Right renal pelvis (tissue), 4 donors: ENCODE measurements at places on chromosomes 12 and 14. TPM values are rescaled to one million over a fixed set of nuclear protein-coding genes. Genes with fewer than 3 reads are reported as not detected.

GRCh38 chr14:50529288-50530179, 2.8 kb downstream of the MAP4K5 start:
- no peak for DNase-seq

DNA sequence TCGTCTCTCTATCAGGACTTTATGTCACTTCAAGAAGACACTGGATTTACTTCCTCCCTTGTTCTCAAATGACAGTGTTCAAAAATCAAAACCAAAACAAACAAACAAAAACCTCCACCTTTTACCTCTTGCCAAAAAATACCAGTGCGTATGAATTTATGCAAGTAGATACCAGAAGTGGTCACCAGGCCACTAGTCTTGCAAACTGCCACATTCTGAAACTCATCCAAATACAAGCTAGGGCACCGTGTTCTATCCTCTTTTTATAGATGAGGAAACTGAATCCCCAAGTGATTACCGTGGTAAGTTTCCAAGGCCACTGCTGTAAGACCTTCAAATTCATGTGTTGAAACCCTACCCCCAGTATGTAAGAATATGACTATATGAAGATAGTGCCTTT, 343.9 kb upstream of the KITLG start:
- no peak for DNase-seq

GRCh38 chr12:62588916-62589315, 122.3 kb downstream of the MON2 start:
- no peak for DNase-seq

GRCh38 chr12:108356835-108357806, 18.0 kb upstream of the CMKLR1 start:
- no peak for DNase-seq

DNA sequence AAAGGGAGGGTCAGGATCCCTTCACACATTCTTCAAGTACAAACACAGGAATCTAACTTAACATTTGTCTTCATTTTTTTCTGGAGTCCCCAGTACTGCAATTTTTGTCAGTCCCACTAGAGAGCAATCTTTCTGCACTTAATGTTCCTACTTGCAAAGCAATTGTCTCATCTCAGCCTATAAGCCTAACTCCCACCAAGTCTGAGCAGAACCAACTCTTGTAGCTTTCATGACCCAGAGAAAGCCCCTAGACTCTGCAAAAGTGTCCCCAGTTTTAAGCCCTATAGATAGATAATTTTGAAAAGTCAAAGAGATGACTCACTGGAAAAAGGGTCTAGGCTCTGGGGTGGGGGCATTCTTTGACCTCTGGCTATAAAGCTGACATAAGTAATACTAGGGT, 1.8 kb upstream of the ZBTB39 start:
- no peak for DNase-seq

GRCh38 chr14:36339816-36340215, 19.4 kb upstream of the MBIP start:
- DNase-seq, result no peak

- no peak for DNase-seq
Observed at GRCh38 chr14:87992346-87992717, 650 bp downstream of the GALC start.

DNA sequence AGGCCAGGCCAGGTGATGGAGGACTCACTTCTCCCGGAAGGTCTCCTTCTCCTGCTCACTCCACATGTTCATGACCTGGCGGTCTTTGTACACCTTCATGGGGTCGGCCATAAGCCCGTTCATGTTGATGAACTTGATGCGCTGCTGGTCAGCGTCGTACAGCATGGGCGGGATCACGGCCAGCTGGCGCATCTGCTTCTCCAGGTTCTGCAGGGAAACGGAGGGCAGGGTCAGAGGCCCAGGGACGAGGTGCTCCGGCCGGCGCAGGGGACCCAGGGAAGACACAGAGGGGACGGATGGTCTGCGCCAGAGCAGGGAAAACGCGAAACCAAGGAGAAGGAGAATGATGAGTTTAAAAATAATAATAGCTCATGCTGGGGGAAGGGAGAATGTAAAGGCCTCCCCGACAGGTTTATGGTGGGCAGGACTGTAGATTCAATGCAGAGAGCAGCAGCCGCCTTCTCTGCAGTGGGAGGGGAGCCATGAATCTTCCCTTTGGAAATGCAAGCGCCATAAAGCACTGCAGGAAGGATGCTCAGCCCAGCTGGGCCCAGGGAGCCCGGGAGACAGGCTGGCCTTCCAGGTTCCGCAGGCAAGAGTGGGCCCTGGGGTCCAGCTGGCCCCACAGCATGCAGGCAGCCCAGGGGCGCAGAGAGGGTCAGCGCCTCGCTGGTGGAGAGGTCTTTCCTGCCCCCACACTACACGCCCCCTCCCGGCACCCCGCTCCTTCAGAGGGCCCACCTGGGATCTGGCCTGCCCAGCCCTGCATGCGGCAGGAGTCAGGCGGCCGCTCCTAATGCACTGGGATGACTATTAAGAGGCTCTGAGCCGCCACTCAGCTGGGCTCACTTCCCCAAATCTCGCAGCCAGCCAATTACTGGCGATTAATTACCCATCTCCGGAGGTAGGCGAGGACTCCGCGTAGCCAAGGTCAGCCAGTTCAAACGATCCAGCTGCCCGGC, 132.0 kb downstream of the RFLNA start:
- no peak for DNase-seq

DNA sequence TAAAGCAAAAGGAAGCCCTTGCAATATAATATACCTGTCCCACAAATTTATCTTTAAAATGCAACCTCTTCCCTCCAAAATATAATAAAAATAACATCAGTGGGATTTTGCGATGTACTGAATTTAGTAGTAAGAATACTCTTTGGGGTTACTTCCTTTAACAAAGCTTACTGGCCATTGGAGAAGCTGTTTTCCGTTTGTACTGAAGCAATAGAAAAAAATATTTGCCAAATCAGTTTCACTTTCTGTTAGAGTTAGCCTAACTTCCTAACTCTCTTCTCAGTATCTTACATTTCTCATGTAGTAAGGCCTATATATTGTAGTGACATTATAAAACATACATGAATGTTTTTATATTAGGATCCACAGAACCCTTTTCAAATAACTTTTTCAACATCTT, 3.7 kb downstream of the MAX start:
- no peak for DNase-seq

GRCh38 chr14:48710133-48710532, 876.0 kb downstream of the RPS29 start:
- no peak for DNase-seq

DNA sequence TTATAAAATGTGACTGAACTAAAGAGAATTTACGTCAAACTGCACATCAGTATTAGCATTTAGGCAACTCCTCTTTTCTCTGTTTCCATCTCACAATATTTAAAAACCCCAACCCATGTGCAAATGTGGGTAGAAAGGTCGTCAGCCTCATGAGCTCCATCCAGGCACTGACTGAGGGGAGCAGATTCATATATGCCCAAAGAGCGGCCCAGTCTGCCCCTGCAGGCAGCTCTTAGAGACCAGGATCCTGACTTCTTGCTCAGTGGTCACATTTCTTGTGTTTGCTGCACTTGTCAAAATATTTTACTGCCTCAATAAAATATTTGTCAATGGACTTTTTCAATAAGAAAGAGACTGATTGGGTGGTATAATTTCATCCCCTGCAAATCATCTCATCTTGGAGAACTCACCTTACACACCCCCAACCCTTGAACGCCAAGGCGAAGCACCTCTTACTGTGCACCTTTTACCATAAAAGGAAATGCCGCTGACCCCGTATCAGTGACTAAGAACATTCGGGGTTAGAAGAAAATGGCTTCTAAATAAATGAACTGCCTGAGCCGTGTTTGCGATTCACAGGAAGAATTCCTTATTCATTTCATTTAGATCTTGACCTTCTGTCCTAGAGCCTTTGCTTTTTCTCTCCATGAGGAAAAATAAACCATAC, 418.8 kb downstream of the BCL11B start:
- no peak for DNase-seq

DNA sequence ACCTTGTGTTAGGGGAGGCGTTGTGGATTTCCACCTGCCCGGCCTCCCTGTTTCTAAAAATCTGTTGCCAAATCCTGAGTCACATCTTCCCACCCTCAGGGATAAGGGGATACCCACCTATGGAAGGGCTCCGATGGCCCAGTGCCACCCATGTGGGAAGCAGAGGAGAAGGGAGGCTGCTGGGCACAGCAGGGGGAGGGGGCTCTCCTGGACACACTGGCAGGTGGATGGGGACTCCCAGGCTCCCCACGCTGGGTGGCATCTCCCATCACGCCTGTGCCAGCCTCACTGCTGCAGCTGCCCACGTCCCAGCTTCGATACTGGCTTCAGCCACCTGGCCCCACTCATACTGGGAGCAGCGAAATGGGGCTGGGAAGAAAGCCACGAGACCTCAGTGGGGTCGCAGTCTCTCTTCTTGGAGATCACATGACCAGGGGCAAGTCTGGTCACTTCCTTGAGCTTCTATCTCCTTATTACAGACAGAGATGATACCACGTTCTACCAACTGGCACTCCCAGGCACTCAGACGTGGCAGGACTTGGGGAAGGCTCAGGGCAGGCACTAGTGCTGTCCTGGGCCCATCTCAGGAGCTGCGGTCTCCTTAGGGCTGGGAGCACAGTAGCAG, 72.2 kb downstream of the PITPNM2 start:
- DNase-seq, result no peak

DNA sequence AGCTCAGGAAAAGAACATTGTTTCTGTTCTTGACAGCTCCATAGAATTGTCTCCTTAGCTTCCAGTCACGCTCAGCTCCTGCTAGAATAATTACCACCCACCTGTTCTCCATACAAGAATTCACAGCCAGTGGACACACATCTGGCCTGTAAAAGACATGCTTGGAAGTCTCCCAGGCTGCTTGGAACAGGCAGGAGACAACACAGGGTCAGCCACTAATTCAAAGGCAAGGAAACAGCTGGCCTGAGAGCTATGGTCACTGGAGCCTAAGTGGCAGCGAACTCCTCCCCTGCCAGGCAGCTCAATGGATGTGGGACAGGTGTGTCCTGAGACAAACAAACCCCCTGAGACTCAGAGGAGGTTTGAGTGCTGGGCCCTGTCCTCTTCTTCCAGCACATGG, 22.9 kb upstream of the LTBP2 start:
- no peak for DNase-seq

GRCh38 chr14:99552572-99553216, 51.3 kb downstream of the CCDC85C start:
- DNase-seq, result no peak

DNA sequence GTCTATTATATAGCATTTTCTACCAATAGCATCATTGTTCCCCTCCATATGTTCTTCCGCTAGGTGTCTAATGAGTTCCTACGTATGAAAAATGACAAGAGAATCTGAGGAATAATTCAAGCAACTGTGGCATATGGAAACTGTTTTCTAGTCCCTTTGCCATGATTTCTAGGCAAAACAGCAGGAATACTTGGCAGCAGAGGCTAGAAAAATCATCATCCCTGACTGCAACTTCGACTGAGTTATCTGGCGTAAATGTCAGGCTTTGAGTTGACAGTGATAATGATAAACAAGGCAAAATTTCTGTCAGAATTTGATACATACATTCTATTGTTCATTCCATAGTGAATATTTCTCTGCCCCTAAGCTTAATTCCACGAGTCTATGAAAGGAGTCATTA, 572.8 kb upstream of the USP15 start:
- no peak for DNase-seq

GRCh38 chr12:16669756-16670155, 63.8 kb upstream of the LMO3 start:
- DNase-seq, result no peak

DNA sequence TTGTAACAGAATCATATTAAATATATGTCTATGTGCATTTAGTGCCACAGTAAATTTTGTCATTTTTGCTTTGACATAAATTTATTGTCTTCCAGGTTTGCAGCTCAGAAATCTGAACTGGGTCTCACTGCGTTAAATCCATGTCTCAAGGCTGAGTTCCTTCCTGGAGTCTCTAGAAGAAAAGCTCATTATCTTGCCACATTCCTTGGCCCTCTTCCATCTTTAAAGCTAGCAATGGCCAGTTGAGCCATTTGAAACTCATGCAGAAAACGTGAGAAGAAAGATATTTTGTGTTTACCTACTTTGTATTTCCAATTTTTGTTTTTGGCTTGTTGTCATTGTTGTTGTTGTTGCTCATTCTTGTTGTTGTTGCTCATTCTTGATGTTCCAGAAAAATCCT, 10.7 kb downstream of the PRH1 start:
- no peak for DNase-seq

The KCNA1 gene
- 0.10 TPM for polyA plus RNA-seq

The ARMH4 gene
- 90.0 TPM for polyA plus RNA-seq

The ABCC9 gene
- 22.9 TPM for polyA plus RNA-seq

The OTOGL gene
- polyA plus RNA-seq, result 0.90 TPM

The DIABLO gene
- 78.1 TPM for polyA plus RNA-seq

The PYGL gene
- polyA plus RNA-seq, result 17.1 TPM
